ENCODE measurements at places on chromosomes 16 and 17.
A peak's percentile ranks its signal among the peaks of the same experiment; 100 is the strongest.

GRCh38 chr16:27235938-27236245 lies 32.6 kb downstream of the KDM8 start:
- DNase-seq, result no peak

GRCh38 chr16:10969615-10970014 lies 25.3 kb downstream of the CLEC16A start:
- no peak for DNase-seq

GRCh38 chr17:67316781-67317180 lies 49.6 kb downstream of the PSMD12 start:
- DNase-seq, result no peak

GRCh38 chr16:89386306-89387185 lies 103.8 kb downstream of the ANKRD11 start:
- DNase-seq, result no peak

DNA sequence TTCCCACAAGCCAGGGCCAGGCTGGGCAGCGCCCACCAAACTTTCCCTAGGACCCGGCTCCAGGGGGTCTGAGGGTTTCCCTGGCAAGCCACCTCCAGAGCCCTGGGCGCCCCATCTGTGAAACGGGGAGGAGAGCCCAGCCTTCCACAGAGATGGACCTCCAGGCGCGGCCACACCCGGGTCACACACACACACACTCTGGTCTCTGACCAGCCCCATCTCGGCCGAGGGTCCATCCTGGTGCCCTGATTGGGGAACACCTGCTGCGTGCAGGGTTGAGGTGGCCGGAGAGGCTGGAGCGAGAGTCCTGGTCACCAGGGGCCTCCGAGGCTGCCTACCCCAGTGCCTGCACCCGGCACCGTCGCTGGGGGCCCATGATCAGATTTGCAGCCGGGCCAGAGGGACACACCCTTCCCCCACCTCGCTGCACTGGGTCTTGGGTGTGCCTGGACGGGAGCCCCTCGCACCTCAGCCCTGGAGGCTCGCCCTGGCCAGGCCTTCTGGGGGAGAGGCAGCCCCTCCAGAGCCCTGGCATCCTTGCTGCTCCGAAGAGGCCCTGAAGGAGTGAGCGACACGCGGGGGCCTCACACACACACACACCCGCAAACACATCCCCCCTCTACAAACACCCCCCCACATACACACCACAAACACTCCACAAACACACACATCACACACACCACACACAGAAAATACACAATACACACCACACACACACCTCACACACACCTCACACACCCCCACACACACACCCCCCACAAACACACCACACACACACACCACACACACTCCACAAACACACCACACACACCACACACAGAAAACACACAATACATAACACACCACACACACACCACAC lies 29.7 kb downstream of the SLC25A10 start:
- DNase-seq, result no peak

- DNase-seq, result no peak
Measured at GRCh38 chr16:68289621-68290329, 21.0 kb downstream of the SLC7A6OS start.

GRCh38 chr16:2212362-2213324 lies 2.0 kb upstream of the BRICD5 start:
- DNase-seq, result no peak

GRCh38 chr17:8781776-8782175 lies 17.4 kb downstream of the MFSD6L start:
- no peak for DNase-seq

- no peak for DNase-seq
Measured at GRCh38 chr16:12366313-12366712, 389.8 kb downstream of the SNX29 start.

DNA sequence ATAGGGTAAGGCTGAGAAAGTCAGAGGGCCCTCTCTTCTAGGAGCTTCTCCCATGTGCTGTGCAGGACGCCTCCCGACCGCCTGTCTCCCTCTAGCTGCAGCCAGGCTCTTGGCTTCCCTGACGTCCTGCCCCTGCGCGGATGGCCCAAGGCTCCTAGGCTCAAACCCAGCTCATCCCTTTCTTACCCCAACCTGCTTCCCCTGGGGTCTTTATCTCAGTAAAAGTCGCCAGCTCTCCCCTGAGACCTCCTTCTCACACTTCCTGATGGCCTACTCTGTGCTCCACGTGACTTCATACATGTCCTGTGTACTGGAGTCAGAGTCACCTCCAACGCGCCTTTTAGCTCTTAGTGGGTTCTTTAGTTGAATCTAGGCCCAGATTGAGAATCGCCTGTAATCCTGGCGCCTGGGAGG lies 1.1 kb upstream of the ZNF747 start:
- peak; percentile 57 for DNase-seq

DNA sequence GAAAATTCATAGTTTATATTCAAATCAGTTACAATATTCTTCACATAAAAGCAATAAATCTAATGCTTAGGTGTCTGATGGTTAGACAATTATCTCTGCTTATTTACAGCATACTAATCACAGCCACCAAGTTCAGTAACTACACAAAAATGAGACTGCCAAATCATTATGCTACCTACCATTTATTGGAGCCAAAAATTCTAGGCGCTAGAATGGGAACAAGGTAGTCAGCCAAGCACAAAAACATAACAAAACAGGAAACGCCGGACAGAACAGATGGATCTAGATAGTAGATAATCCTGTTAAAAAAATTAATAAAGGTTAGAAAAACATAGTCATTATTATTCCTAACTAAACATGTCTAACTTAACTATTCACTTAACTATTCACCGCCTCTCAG lies 3.6 kb downstream of the ARL6IP1 start:
- DNase-seq, result no peak

DNA sequence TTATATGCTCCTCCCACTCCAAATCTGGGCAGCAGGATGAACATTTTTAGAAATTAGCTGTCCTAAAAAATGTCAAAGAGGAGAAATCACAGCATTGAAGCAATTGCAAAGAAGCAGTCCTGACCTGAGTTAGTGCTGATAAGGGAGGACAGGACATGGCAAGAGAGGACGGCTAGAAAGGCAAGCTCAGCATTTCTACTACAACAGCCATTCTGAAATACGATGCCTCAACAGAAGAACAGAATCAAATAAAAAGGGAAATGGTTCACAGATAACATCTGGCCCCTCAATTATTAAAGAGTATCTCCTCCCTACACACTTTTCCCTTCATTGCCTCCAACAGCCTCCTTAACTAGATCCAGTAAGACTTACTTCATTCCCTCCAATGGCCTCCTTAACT lies 18.3 kb downstream of the VPS53 start:
- DNase-seq, result no peak

DNA sequence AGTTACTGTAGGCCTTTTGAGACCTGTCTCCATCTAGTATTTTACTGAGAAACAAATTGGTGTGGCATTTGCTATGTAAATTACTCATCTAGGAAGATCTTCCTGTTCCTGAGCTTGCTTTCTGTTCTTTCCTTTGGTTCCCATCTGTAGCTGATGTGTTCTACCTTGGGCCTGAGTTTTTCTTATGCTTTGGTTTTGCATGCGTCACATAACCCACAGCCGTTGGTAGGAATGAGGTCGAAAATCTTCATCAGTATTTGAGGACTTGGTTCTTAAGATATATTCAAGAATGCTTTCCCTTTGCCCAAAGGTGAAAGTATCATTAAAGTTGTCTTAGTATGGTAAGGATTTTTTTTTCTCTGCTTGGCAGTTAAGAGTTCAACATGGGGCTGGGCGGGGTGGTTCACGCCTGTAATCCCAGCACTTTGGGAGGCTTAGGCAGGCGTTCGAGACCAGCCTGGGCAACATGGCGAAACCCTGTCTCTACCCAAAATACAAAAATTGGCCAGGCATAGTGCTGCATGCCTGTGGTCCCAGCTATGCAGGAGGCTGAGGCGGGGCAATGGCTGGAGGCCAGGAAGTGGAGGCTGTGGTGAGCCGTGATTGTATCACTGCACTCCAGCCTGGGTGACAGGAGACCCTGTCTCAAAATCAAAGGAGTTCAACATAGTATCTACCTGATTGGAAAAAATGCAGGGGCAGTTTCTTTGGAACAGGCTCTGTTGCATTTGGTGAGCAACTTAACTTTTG lies 28.8 kb downstream of the IST1 start:
- no peak for DNase-seq

DNA sequence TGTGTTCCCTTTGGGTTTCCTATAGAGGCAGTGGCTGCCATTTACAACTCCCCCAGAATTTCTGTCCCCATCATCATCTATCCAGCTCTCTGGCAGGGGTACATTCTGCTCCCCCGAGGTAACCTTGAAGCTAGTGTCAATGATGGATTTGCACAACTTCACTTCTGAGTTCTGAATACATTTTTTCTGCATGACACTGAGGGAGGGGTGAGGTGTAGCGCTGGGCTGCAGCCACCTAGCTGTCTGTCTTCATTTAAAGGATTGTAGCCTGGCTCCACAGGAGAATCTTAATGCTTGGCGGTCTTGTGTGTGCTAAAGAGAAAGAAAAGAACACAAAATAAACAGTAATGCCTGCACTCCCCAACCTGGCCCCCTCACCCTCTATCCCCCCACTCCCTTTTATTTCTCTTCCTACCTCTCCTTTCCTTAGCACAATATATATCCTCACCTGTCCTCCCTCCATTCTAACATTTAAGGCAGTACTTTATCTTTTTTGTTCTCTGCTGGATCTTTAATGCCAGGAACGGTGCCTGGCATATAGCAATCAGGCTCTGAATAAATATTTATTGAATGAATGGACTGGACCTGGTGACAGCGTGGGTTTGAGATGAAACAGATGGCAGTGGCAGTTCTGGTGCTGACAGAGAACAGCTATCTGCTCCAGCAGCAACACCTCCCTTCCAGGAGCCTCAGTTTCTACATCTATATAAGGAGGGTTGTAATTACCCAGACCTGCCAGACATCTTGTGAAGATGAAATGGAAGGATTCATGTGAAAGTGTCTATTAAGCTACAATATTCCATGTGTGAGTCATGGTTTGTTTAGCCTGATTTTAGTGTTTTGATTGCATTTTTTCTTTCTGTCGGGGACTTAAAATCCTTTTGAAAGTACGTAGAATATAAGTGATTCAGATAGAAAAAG lies 163.5 kb upstream of the CDH11 start:
- DNase-seq, result no peak

GRCh38 chr17:57357830-57358430 lies 101.6 kb downstream of the MSI2 start:
- DNase-seq, result no peak

- DNase-seq, result no peak
Measured at GRCh38 chr17:82226809-82227628, 1.8 kb upstream of the SLC16A3 start.

DNA sequence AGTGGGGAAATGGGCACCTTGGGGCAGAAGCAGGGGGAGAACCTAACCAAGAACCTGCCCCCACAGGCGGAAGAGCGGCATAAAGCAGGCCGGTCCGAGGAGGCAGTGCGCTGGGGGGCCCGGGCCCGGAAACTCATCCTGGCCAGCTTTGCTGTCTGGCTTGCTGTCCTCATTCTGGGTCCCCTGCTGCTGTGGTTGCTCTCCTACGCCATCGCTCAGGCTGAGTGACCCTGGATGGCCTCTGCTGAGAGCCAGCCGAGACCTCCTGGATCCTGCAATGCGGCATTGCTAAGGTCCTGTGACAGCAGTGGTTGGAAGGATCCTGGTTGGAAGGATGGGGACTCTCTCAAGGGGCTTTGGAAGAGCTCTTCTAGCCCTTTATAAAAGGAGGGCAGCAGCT lies 4.5 kb upstream of the PHKG2 start:
- DNase-seq, result no peak

DNA sequence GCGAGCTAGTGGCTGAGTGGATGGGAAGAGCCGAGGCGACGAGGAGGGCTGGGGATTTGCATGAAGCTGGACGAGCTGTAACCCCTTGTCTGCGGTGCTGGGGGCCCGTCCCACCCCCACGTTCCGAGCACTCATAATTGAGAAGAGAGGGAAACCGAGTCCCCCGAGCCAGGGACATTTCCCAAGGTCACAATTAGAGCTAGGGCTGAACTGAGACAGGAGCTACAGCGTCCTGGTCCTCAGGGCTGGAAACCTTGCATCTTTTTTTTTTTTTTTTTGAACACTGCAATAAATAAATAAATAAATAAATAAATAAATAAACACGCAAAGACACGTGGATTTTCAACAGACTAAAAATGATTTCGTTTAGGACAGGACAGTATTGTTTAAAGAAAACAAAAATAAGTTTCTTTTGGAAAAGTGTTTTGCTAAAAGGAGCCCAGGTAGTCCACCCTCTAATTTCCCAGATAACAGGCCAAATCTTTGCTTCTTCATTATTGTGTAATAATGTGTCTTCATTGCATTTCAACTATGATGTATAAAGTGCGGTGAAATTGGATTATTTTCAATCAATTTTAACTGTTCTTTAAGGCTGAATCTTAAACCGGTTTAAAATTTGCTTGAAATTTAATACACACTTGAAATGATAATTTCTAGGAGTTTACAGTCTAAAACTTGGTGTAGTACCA lies 992 bp downstream of the GDPD1 start:
- DNase-seq, result no peak

GRCh38 chr17:60153606-60154390 lies 4.0 kb downstream of the CA4 start:
- no peak for DNase-seq

DNA sequence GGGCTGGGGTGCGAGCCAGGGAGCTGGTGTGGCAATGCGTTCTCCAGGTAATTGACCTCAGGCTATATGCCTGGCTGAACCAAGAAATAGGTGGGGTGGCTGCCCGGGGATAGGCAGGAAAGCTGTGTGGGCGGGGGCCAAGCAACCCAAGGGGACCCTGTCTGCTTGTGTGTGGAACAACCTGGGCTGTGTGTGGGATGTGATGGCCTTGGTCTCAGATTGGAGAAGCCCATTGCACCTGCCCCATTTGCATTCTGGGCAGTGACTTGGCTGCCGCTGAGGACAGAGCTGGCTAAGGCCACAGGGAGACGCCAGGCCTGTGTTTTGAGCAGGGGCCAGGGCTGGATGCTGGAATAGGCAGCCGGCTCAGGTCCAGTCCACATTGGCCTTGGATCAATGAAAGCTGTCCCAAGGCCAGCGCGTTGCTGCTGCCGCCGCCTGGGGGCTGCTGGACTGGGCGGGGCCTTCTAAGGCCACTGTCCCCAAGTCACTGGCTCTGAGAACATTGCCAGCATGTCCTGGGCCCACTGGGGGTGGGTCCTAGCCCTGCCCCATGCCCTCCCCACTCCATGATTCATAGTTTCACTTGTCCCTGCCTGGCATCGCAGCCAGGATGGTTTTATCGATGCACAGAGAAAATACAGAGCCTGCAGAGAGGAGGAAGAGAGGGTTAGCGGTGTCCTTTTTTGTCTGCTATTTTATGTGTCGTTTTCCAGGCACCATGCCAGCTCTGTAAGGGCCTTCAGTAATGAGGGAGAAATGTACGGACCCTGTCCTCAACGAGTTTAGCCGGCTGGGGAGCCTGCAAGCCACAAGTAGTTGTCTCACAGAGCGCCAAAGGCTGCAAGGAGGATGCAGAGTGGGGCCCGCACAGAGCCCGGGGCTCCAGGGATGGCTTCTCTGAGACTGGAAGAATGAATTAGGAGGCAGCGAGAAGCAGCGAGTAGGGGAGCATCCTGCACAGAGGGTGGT lies 43.9 kb downstream of the NKD1 start:
- DNase-seq, result no peak
